HEK293T (cell line): ENCODE measurements at places on chromosomes 16 and 17.

- no peak for DNase-seq
Measured at GRCh38 chr16:79282806-79283205, 317.7 kb downstream of the MAF start.

DNA sequence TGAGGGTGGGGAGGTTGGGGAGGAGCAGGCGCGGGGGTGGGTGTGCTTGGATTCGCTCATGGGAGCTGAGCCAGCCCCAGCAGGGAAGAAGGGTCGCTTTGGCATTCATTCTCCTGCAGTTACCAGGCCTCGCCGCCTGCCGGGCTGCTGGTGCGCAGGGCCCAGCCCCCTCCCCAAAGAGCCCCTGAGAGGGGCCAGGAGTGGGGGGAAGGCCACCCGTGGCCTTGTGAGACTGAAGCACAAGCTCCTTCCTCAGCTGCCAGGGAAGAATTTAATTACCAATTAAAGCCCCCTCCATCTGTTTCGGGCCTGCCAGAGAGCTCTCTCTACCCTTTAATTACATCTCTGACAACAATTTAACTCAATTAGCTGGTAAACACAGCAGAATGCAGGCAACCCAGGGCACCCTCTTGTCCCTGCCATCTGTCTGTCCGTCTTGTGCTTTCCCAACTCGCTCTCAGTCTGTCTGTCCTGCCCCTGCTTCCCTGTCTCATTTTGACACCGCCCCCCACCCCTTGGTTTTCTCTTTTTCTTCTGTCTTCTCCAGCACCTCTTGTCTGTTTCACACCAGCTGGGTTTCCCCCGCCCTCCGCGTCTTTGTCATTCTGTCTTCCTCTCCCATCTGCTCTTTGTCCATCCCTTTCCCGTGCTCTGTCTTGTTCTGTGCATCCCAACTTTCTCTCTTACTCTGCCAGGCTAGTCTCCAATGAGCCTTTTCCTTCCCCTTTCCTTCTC, 32.7 kb downstream of the CDK5RAP3 start:
- DNase-seq: no peak

GRCh38 chr16:86142801-86143236, 243.9 kb downstream of the IRF8 start:
- DNase-seq: no peak

GRCh38 chr17:8430966-8431365, 4.7 kb upstream of the NDEL1 start:
- no peak for DNase-seq

- no peak for DNase-seq
Measured at GRCh38 chr17:2965621-2966595, 97.5 kb downstream of the OR1D5 start.

DNA sequence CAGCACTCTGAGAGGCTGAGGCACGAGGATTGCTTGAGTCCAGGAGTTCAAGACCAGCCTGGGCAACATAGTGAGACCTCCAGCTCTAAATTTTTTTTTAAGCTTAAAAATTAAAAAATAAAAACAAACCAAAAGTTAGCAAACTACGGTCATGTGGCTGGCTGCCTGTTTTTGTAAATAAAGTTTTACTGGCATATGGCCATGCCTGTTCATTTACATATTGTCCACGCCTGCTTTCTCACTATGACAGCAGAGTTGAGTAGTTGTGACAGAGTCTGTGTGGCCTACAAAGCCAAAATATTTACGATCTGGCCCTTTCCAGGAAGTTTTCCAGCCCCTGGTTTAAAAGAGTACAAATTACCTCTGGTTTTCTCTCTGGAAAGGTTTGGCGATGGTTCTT, 3.3 kb downstream of the SLX4 start:
- no peak for DNase-seq

- DNase-seq: no peak
Measured at GRCh38 chr16:85515830-85516397, 97.2 kb upstream of the GSE1 start.

GRCh38 chr17:81335773-81336157, 40.7 kb upstream of the SLC38A10 start:
- DNase-seq: no peak

GRCh38 chr16:51971184-51971583, 575.8 kb downstream of the TOX3 start:
- peak; percentile 45 for DNase-seq

DNA sequence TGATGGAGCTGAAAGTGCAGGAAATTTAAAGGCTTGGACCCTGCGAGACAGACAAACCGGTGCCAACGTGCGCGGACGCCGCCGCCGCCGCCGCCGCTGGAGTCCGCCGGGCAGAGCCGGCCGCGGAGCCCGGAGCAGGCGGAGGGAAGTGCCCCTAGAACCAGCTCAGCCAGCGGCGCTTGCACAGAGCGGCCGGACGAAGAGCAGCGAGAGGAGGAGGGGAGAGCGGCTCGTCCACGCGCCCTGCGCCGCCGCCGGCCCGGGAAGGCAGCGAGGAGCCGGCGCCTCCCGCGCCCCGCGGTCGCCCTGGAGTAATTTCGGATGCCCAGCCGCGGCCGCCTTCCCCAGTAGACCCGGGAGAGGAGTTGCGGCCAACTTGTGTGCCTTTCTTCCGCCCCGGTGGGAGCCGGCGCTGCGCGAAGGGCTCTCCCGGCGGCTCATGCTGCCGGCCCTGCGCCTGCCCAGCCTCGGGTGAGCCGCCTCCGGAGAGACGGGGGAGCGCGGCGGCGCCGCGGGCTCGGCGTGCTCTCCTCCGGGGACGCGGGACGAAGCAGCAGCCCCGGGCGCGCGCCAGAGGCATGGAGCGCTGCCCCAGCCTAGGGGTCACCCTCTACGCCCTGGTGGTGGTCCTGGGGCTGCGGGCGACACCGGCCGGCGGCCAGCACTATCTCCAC, at the start of gene NOG:
NOG (plus strand) TSS at position 54 of the 674 bp plus-strand sequence; CDS start at position 579, 525 bp downstream.
- peak; percentile 56 for DNase-seq

GRCh38 chr16:62568926-62569325, 532.7 kb upstream of the CDH8 start:
- DNase-seq: no peak

GRCh38 chr17:40850293-40850972, 16.6 kb downstream of the KRT12 start:
- DNase-seq: no peak

DNA sequence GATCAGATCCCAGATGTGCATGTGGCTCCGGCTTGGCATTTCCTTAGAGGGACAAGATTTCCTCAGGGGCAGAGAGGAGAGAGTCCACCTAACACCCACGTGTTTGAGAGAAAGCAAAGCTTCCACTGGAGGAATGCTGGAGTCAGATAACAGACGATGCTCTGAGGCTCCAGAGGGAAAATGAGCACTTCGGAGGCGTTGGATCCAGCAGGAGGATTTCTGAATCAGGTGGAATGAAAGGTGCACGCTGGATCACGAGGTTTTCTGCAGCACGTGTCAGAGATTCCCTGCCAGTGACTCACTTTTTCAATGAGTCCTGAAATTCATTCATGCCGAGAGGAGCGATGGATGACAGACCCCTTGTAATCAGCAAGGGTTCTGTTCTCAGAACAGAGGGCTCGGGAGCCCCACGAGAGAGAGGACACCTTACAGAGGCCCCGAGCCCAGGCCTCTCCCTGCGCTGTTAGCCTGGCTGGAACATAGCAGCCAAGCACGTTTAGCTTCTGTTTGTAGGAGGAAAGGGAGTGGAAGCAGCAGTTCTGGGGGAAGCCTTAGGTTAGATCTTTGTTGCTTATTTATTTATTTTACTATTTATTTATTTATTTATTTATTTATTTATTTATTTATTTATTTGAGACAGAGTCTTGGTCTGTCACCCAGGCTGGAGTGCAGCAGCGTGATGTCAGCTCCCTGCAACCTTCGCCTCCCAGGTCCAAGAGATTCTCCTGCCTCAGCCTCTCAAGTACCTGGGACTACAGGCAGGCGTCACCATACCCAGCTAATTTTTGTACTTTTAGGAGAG, 49.3 kb upstream of the JPH3 start:
- DNase-seq: no peak

DNA sequence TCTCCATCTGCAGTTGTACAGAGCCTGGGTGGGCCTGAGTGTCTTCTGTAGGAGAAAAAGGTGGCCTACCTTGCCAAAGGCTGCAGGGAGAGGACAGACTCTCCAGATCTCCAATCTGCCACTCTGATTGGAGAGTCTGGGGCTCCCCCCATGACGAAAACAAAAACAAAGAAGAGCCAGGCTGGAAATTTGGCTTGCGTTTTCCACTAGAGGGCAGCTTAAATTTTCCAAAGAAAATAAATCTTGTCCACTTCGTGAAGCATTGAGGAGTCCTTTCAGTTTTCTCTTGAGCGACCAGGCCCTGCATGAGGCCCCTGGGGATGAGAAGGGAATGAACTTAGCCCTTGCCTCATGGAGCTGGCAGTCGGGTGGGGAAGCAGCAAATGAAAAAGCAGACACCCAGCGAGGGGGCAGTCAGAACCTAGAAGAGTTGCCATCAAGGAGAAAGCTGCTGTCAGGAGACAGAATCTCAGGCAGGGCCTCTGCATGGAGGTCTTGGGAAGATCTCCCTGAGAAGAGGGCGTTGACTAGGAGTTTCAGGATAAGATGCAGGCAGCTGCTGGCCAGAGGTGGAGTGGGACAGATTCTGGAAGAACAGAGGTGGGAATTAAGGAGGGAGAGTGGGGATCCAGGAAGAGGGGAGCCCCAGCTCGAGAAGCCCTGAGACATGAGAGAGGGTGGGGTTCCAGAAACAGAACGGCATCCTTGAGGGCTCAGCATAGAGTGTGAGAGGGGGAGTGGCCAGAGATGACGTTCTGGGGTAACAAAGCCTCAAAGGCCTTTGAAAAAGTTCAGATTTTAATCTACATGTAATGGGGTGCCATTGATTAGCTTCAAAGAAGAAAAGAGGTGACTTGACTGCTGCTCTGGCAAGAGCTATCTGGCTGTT, 8.4 kb upstream of the SHCBP1 start:
- peak; percentile 50 for DNase-seq

DNA sequence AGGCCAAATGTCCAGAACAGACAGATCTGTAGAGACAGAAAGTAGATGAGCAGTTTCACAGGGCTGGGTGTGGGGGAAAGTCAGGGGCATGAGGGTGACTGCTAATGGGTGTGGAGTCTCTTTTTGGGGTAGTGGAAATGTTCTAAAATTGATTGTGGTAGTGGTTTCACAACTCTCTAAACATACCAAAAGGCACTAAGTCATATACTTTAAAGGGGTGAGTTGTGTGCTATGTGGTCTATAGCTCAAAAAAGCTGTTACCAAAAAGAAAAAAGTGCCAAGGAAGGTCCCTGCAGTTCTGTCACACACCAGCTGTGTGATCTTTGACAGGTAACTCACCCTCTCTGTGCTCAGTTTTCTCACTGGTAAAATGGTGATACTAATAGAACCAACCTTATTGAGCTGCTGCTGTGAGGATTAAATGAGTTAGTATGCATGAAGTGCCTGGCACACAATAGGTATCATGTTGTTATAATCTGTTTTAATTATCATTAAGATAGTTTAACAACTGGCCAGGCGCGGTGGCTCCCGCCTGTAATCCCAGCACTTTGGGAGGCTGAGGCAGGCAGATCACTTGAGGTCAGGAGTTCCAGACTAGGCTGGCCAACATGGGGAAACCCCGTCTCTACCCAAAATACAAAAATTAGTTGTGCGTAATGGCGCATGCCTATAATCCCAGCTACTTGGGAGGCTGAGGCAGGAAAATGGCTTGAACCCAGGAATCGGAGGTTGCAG, 10.3 kb downstream of the ITGAX start:
- DNase-seq: no peak

DNA sequence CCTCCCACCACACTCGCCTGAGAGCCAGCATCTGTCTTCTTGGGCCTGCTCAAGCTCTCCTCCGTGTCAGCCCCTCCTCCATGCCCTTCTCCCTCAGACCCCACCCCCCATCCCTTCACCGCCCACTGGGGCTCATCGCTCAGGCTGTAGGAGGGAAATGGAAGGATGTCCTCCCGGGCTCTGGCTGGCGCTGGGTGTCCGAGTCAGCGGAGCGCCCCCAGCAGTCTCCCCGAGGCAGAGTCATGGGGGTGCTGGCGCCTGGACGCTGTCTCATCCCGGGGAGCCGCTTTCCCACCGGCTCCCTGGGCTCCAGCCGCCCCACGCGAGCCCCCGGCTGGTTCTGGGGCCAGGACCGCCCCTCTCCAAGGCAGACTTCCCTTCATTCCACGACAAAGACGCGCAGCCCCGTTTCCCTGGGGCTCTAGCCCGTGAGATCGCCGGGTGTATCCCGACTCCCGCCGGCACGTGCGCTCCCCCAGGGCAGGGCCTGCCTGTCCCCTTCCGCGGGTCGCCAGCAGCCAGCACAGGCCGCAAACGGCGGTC, 428 bp upstream of the ANTKMT start:
- DNase-seq: no peak

- no peak for DNase-seq
Measured at GRCh38 chr17:80872001-80872500, 119.6 kb upstream of the CHMP6 start.

GRCh38 chr16:63983401-63983800, 1138.5 kb downstream of the CDH11 start:
- DNase-seq: no peak

DNA sequence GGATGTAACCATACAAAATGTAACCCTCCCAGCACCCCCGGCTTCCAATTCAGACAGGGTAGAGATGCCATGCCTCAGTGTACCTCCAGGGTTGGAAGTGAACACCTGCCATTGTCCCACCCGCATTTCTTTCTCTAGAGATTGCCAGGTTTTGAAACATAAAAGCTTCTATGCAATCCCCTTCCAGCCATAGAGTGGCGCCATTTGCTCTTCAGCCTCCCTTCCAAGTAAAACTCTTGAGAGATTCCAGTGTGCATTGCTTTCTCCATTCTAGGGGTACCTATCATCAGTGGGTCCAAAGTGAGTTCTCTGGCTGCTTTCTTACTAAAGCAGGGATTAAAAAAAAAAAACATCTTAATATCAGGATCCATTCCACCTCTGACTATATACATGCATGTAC, 133.1 kb upstream of the RPL38 start:
- DNase-seq: no peak

DNA sequence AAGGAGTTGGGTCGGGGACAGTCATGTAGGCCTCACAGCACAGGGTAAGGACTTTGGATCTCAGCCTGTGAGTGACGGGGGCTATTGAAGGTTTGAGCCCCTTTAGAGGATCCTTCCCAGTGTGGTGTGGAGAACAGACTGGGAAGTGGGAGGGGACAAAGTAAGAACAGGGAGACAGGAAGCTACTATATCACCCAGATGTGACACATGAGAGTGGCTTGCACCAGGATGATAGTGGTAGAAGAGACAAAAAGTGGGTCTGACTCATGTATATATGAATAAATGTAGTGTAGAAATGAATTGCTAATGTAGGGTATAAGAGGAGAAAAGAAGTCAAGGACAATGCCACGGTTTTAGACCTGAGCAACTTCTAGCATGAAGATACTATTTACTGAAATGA, 4.5 kb downstream of the NUP93 start:
- no peak for DNase-seq

- DNase-seq: peak; percentile 36
Measured at GRCh38 chr17:37358098-37358829, 17.5 kb upstream of the C17orf78 start.
